Fibroblast of skin of right quadriceps (primary cell): ENCODE measurements at places on chromosomes 6 and 20.
A peak's percentile ranks its signal among the peaks of the same experiment; 100 is the strongest.

DNA sequence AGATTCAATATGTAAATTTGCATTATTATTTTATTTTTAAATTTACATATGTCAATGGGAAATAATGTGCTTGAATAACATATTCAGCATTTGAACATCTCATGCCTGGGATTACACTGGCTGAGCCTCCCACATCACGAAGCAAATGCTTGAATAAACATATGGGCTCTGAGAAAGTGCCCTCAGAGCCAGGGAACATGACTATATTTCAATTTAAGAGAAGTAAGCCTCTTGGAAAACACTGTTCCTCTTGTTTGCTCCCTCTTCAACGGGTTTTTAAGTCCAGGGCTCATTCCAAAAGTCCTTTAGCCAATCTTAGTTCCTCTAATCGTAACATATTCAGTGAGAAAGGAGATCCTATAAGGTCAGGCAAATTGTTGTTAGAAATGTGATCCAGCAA, 122.0 kb downstream of the GMPR start:
- DNase-seq, result no peak

GRCh38 chr20:9590189-9590588, 75.8 kb downstream of the LAMP5 start:
- peak; percentile 73 for DNase-seq

DNA sequence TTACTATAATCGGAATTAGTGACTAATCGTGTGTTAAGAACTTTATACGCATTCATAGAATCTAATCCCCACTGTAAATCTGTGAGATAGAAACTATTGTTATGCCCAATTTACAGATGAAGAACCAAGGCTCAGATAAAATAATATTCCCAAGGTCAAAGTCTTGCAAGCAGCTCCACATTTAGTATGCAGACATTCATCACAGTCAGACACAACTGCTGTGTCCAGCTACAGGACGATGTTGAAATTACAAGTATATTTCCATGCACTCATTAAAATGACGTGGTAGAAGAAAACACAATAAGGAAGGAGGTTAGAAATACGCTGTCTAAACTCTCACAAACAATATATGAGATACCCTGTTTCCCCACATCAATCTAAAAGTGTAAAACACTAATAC, 82.5 kb downstream of the PREX1 start:
- no peak for DNase-seq

DNA sequence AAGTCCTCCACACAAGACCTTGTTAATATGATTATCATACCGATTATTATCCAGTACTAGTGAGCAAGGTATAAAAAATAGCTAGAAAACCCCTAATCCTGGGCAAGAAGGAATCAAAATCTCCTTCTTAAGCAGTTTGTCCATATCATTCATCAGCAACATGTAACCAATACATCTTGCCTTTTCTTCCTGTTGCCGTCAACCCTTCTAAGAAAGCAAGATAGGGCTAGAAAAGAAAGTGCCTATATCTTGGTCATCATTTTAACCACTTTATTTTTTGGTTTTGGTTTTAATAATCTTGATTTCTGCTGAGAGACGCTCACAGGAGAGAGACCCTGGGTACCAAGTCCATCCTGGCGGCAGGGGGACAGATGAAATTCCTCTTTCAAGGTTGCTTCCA, 27.2 kb upstream of the PREX1 start:
- DNase-seq, result no peak

- no peak for DNase-seq
Measured at GRCh38 chr6:36075656-36076055, 48.0 kb downstream of the MAPK14 start.

DNA sequence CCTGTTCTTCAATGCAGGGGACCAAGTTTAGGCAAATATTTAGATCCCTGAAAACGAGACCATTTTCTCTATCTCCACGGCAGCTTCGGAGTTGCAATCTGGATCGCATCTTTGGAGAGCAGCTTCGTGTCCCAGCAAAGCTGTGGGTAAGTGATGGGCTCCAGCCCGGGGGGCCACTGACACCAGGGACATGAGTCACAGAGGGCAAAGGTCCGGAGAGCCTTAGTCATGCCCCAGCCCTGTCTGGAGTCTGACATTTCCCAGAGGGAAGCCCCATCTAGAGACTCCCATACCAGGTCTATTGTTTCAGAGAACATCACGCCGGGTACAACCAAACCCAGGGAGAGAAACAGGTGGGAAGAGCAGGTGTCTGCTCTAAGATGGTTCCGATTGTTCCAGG, 95.9 kb downstream of the NFATC2 start:
- DNase-seq, result peak; percentile 68

DNA sequence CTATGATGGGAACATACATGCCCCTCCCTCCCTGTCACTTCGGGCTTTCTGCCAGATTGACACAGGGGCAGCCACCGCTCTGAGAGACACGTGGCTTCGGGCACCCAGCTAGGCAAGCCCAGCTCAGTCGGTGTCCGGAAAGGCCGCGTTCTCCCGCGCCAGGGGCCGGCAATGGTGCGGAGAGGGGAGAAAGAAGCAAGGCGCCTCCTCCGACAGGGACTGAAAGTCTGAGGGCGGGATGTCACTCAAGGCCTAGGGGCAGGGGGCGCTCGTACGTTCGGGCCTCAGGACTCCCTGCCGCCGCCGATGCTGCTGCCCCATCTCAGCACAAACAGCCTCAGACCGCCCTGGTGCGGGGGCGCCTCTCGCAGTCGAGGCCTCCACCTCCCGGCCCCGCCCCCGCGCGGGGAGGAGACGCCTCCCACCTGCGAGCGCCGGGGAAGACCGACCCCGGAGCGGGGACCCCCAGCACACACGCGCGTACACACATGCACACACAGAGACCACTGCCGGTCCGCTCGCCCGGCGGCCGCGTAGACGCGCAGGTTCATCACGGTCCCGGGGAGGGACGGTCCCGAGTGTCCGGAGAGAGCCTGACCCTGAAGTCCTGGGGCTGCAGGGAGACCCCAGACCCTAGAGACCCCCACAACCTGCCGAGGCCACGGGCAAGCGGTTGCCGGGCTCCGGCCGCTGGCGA, 1.9 kb downstream of the GRM4 start:
- peak; percentile 30 for DNase-seq

DNA sequence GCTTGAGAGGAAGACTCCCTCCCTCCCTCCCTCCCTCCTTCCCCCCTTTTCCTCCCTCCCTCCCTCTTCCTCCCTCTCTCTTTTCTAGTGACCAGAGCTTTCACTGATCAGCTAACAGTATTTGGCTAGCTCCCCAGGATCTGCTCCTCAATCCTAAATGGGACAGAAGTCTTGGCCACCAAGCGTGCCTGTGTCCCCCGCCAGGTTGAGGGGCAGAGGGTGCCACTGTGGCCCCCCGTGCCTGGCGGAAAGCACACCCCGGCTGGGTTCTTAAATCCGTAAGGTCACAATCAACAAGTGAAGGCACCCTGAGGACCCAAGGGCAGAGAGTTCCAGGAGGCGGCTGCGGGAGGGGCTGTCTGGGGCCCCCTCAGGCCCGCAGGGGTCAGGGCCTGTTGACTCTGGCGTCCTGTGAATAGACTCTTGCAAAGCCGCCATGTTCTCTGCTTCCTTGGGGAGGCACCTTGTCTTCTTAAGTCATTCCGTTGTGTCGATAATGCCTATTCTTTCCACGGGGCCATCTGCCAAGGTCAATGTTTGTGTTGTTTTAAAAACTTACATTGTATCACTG, 38.9 kb upstream of the STX16 start:
- no peak for DNase-seq

DNA sequence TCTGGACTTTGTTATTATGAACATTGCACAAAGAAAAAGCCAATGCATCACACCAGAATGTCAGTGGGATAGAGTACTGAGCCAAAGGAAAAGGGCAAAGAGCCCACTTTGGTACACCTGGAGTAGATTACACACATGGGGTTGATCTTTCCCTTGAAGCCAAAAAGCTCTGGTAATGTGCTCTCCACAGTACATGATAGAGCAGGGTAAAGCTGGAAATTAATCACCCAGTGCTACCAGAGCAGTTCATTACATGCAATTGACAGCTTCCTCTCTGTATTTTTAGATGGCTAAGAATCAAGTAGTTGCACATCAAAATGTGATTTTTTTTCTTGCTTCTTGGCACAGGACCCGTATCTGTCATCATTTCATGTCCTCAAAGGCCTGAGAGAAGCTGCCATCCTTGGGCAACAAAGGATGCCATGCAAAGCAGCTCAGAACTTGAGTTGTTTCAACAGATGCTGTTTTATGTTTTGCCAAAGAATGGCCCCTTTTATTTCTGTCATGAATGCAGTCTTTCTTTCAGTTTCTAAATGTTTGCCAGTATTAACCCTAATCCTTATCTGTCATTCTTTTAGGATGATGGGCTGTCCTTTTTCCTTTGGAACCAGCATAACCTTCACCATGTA, 88.1 kb downstream of the HDGFL1 start:
- no peak for DNase-seq

DNA sequence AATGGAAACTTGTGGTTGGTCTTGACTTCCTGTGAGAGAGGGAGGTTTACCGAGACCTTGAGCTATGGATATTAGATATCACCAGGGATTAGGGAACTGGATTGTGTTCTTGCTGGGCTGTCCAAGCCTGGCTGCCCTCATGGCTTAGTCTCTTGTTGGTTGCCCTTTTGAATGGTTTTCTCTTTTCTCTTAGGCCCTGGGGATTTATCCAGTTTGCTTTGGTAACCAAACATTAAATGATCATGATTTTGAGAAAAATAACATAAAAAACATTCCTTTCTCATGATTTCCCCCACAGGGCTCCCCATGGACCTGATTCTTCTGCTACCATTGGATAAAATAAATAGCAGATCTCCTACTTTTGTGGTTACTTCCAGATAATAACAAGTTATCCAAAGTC, 306.4 kb upstream of the RNF217 start:
- peak; percentile 1 for DNase-seq

DNA sequence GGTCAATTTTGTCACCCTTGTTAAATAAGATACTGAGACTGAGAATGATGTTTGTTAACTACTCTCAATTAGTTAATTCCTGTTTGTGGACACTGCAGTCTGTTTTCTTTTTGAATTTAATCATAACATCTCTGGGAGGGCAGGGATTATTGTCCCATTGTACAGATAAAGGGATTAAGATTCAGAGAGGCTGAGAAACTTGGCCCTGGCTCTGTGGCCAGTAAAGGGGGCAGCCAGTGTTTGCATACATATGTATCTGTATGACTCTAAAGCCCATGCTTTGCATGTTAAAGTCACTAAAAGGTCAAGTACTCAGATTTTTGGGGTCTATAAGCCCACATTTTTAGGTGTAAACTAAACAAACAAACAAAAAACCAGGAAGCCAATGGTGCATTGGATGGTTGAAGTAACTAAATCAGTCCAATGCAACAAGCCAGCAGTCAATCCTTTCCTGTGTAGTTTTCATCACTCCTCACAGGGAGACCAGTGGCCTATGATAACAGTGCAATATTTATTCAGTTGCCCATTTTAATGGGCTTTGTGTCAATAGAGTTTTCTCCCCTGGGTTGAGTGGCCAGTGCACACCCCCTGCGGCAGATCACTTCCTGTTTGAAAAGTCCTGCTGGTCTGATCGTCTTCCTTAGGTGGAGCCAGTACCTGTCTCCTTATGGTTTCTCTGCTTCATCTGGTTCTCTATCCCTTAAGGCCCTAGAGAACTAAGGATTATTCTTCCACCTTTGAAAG, 106.7 kb downstream of the SLX4IP start:
- DNase-seq, result no peak

DNA sequence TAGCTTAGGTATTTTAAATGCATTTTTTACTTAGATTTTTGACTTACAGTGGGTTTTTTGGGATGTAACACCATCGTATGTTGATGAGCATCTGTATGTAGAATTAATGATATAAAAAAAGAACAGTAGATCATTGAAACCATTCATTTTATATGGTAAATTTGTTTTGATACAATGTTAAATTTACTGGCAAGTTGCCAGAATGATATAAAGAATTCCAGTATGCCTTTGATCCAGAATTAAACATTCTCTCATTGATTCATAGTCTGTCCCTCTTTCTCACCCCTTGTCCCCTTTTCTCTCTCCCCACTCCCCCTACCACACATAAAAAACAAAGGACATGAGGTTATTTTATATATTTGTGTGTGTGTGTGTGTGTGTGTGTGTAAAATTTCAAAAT, 45.3 kb downstream of the VTA1 start:
- no peak for DNase-seq

DNA sequence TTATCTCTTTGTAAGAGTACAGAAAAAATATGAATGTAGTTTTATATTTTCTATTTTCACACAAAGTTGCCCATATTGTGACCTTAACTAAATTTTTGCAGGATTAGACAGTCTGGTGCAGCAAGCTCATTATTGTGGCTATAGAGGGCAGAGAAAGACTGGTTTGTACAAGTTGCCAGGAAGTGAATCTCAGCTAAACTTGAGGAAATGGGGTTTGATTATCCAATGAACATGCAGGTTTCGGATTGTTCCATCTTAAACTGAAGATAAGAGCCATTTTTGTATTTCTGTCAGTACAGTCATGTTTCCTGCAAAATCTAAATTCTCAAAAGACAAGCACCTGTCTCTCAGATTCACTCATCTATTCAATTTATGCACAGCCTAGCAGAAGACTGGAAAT, 390.9 kb downstream of the MMUT start:
- no peak for DNase-seq

DNA sequence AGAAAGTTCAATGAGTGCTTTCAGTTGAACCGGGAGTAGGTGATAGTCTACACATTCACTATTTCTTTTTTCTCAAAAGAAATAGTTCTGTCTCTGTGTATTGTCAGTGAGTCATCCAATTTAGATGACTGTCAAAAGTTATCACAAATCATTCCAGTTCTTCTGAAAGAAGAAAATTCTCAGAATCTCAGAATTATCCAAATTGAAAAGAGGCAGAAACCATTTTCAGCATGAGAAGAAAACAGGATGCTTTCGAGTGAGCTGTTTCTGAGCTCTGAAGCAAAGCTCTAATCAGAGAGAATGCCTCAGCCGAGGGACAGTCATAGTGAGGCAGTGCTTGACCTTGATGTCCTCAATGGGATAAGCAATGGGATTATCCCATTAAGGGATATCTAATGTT, 97.9 kb downstream of the HUS1B start:
- no peak for DNase-seq

- DNase-seq, result no peak
Measured at GRCh38 chr6:1761477-1761877, 151.8 kb downstream of the FOXC1 start.

DNA sequence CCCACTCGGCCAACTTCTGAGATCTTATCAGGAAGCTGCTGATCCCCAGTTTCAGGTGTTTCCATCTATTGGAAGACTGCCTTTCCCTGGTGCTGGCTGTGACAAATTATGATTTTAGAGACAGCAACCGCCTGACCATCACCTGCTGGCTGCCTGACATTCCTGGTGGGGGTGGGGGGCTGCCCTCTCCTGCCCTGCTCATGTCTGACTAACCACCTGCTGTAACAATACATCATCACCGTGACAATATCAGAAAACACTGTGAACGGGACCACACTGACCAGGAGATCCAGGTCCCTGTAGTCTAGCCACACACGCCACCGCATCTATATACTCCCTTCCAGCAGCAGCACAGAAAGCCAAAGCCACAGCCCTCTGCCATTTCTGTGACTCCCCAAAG, 537.5 kb downstream of the QKI start:
- no peak for DNase-seq

GRCh38 chr6:75934643-75935472, 137.6 kb downstream of the IMPG1 start:
- peak; percentile 79 for DNase-seq

- no peak for DNase-seq
Measured at GRCh38 chr6:30216096-30216495, 2.9 kb upstream of the TRIM26 start.
